Fibroblast of lung (primary cell): ENCODE measurements at places on chromosomes 3 and 15. TPM values are rescaled to one million over a fixed set of nuclear protein-coding genes. Genes with fewer than 3 reads are reported as not detected.
A peak's percentile ranks its signal among the peaks of the same experiment; 100 is the strongest.

RPN1 gene
- 303 and 417 TPM in 2 replicates for total RNA-seq

GOLGA6L4 gene
- 1.5 TPM in 2 replicates for total RNA-seq

DNA sequence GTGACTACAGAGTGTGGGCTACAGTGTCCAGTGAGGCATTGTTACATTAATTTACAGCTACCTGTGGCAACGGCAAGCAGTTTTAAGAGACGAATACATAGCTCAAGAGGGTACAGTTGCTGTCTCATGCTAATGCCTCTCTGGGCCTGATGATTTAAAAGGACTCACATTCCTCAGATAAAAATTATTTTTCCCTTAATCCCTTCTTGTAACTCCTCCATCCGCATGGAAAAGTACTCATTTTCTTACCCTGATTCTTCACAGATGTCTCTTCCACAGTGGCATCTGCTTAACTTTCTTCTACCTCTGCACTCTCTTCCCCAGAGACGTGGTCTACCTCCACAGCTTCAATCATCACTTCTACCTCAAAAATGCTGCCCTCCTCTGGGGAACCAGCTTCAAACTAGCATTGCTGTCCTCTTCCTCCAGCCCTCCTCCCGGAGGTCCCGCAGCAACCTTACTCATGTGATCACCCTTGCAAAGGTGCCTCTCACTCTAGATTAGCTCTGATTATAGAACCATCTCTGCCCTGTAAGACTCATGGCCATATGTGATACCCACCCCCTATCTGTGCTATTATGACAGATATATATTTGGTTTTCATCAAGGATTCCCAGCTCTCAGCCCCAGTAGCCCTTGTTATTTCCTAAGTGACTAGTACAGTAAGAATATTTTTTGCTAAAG lies 21.4 kb upstream of the ABHD17C start:
- no peak overlapping the region for H3K27ac ChIP-seq
- no peaks in the 10 kb centered on the region for H3K36me3 ChIP-seq
- H3K4me1 ChIP-seq: peaks cover 3% of the 10 kb centered on the region
- no peak overlapping the region for H3K4me3 ChIP-seq

DNA sequence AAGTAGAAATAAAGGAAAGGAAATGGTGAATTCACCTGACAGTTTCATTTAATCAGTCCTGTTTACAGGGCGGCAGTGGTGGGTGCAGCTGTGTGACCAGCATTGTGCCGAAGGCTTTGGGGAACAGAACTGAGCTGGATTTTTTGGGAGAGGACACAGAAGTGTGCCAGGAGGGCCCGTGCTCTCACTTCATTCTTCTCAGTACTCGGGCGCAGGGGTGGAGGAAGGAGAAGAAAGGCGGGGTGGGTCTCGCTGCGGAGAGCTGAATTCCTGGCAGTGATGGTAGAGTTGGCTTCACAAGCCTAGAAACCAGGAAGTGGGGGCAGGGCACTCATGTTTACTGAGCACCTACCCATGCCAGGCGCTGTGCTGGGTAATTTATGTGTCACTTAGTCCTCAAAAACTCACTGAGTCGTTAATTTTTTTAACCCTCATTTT lies 64.6 kb downstream of the CRTC3 start:
- peak; percentile 50 for DNase-seq
- H3K4me1 ChIP-seq: peaks cover 10% of the 10 kb centered on the region
- H3K27me3 ChIP-seq: no peaks in the 10 kb centered on the region
- H3K36me3 ChIP-seq: no peaks in the 10 kb centered on the region
- H3K27ac ChIP-seq: no peak overlapping the region

DNA sequence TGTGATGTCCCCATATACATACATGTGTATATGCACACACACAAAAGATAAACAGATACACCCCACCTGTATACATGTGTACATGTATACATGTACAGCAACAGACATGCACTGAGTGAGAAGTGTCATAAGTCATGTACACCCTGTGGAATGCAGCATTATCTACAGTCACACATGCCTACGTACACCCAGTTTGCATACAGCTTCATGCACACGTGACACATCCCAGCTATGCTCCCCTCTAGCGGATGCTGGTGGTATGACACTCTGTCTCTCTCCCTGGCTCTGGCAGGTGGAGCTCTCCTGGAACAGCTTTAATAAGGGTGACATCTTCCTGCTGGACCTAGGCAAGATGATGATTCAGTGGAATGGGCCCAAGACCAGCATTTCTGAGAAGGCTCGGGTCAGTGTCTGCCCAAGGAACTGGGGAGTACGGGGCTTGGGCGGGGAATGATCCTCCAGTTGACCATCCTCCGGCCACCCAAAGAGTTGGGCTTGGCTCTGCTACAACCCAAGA lies 6.3 kb downstream of the VILL start:
- peaks cover 3% of the 10 kb centered on the region for H3K36me3 ChIP-seq
- DNase-seq: peak; percentile 74
- no peak overlapping the region for H3K27ac ChIP-seq
- H3K27me3 ChIP-seq: no peaks in the 10 kb centered on the region
- H3K4me1 ChIP-seq: peaks cover 9% of the 10 kb centered on the region
- no peak overlapping the region for H3K4me3 ChIP-seq

LSAMP gene
- total RNA-seq: 4.8 and 9.0 TPM in 2 replicates

SCG5 gene
- total RNA-seq: 39.8 and 46.2 TPM in 2 replicates

TTLL13 gene
- under 0.01 TPM in 1 of 2 replicates, not detected in the other for total RNA-seq

DUOXA2 gene
- total RNA-seq: not detected in 2 replicates

SCAANT1 gene
- total RNA-seq: 1.7 TPM in 1 of 2 replicates, not detected in the other
